Stimulated activated CD8-positive, alpha-beta memory T cell treated with anti-CD3 and anti-CD28 coated beads, Interleukin-15, amount 100 ng/mL, for 4 hours (primary cell): ENCODE measurements at places on chromosomes 2 and 18.
A peak's percentile ranks its signal among the peaks of the same experiment; 100 is the strongest.

DNA sequence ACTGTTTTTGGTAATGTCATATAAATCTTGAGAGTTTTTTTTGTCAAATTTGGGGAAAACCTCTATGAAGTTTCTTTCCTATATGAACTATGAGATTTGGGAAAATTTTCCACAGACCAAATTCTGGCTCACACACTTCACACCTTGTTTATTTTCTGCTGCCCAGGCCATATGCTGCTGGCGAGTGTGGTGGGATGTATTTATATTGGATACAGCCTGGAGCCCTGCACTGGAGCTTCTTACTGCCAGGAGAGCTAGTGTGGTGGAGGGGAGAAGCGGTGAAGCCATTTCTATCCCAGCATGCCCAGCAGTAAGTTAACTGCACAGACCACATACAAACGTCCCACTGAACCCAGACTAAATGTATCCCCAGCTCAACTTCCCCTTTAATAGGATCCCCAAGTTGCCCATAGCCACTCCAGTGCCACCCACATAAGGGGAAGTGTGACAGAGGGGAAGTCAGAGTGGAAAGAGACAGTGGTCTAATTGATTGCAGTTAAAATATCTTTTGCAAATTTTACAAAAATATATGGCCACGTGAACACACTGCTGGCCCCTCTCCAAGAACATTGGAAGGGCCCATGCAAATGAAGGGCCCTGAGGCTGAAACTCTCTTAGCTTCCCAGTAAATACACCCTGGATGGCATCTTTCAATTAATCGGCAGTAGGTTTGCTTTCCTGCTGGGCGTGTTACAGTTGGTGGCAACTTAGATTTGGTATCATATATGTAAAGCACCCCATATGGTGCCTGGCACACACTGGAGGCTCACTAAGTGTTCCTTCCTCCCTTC lies 146.6 kb upstream of the ITGA6 start:
- no peak for DNase-seq

- no peak for DNase-seq
Observed at GRCh38 chr2:181074457-181074856, 94.1 kb downstream of the UBE2E3 start.

DNA sequence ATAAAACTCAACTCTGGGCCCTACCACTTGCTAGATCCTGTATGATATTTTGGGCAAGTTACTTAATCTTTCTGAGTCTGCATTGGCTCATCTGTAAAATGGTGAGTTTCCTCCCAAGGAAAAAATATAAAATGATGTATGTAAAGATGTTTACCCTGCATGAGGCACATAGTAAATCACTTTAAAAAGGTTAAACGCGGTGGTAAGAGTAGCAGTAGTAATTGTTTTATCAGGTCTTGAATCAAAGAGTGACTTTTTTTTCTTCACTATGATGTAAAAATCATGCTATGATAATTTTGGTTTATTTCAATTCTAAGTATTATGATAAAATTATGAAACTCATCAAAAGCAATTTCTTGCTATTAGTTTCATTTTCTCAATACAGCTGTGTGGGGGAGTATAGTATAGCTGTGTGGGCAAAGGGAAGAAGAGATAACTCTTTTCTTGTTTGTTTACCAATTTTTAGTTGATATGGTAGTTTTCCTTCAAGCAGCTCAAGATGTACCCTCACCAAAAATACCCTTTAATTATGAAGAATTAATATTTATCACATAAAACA lies 10.7 kb downstream of the ARHGAP15 start:
- DNase-seq: no peak

DNA sequence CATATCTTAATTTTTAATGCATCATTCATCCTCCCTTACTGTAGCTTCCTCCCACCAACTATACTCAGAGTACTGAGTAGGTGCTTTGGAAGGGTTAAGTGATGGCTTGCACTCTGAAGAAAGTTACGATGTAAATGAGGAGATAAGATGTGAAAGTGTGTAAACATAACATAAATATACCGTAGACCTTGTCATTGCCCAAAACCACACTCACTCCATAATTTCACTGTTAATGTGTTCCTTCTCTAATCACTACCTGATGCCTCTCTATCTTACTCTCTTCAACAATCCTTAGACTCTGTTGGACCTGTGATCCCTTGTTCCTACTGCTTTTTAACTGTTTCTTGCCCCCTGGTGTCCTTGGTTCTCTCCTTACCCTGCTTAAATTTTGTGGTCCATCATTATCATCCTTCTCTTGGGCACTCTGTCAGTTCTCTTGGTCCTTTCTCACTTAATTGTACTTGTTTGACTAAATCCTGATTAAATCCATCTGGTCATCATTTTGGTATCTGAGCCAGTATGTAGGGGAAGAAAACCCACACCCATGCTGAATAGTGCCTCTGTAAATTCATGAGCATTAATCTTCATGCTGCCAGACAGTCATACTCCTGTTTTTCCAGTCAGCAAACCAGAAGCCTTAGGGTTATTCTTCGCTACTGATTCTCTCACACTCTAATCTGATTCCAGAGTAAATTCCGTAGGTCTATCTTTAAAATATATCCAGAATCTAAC lies 45.0 kb downstream of the PMS1 start:
- no peak for DNase-seq

DNA sequence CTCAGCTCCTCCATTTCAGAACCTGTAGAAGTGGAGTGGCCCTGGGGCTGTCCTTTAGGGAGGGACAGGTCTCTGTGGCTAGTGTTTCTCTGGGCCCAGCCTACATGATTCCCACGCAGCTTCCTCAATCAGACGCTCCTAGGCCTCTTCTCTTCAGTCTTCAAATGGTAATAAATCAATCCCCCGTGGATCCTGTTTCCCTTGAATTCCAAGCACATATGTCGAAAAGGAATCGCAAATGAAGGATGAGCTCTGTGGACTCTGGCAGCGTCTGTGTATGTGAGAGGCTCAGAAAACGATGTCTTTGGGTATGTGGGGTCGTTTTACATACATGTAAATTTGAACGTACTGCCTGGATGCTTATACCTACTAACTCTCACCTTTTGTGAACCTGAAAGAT lies 98.5 kb upstream of the ST8SIA3 start:
- no peak for DNase-seq

- DNase-seq: no peak
Observed at GRCh38 chr18:72652990-72653593, 109.0 kb upstream of the CBLN2 start.

DNA sequence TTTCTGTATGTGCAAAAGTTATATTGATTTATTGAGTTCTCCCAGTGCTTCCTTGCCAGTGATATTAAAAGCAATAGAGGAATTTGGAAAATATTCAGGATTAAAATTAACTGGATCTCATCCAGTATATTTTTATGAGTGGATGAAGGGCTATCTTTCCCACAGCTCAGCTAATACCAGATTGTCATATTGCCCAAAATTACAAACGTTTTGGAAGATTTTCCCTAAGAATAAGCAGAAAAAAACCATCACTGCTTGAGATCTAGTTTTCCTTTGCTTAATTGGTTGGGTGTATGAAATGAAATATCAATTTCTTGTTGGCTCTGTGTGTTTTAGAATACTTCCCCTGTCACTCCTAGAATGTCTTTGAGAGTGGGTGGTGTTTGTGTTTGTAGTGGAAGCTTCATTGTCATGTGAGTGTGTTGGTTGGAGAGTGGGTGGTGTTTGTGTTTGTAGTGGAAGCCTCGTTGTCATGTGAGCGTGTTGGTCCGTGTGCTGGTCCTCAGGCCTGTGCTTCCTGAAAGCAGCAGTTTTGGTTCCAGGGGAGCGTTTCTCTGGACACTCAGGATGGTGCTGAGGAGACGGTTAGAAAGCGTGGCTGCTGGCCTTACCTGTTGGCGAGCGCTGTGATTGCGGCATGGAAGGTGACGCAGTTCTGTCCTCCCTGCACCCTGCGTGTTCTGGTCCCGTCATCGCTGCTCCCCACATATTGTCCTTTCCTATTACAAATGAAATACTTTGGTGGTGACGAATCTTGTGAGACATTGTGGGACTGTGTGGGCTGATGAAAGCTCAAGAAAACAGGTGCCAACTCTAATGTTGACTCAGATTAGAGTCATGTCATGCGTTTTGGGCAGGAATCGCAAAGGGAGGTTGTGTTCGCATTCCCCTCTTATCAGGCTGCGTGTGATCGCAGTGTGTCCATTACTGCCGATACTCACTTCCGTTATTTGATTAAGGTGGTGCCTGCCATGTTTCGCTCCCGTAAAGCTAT lies 12.4 kb downstream of the ASB1 start:
- DNase-seq: peak; percentile 19

GRCh38 chr2:226001716-226002115 lies 602.2 kb downstream of the NYAP2 start:
- DNase-seq: no peak

GRCh38 chr2:108933691-108934117 lies 55.3 kb downstream of the EDAR start:
- no peak for DNase-seq

GRCh38 chr2:84980263-84980983 lies 9.5 kb downstream of the KCMF1 start:
- no peak for DNase-seq

DNA sequence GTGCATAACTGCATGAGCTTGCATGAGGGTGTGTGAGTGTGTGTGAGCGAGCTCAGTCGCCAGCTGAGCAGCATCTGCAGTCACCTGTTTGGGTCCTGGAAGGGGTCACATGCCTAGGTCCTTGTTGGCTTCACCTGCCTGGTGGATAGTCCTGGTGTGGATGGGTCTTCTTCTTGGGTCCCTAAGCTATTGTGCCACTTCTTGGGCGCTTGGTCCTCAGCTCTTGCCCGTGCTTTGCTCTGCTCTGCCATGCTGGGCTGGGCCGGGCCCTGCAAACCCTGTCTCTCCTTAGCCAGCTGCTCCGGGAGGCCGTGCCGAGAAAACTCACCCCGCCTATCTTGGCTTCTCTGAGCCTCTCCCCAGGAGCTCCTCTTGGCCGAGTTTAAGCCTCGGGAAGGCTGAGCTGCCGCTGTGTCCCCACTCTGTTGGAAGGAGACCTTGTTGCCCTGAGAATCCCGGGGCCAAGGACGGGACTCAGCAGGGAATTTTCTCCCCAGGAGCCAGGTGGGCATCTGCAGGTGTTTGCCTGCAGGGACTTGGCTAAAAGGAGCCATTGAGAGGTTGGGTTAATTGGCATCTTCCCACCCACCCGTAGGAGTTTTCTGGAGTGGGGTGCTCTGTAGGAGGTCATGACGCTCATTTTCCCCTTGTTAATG lies 300.8 kb downstream of the NDUFA10 start:
- no peak for DNase-seq

- no peak for DNase-seq
Observed at GRCh38 chr2:179298666-179299065, 34.0 kb upstream of the SESTD1 start.

- no peak for DNase-seq
Observed at GRCh38 chr2:6627316-6627715, 238.4 kb downstream of the CMPK2 start.

- DNase-seq: no peak
Observed at GRCh38 chr2:175964195-175964594, 37.9 kb downstream of the LNPK start.
